ENCODE measurements at places on chromosomes 1 and 21.

DNA sequence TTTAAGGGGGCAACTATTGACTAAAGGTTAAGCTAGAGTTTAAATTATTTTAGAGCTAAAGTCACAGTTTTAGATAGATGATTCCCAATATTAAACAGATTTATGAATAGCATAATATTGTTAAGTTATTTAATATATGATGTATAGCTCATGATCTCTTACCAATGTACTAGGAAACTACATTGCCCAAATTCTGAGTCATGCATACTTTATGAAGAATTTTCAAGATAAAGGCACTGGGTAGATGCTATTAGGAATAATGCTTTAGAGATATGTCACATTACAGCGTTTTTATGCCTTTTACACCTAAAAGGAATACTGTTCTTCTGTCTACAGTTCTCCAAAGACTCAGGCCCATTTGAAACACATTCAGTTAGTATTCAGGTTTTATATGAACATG, 215.1 kb downstream of the NCAM2 start:
- no peak for DNase-seq

- peak; percentile 95 for DNase-seq
Observed at GRCh38 chr1:156676820-156677615, at the start of gene NES. Gene NES (minus strand): TSS chr1:156677407. CDS start chr1:156677264, 143 bp downstream.

GRCh38 chr1:33256221-33256470, 146 bp upstream of the ZNF362 start:
- no peak for DNase-seq

GRCh38 chr1:229152311-229152710, 118.6 kb upstream of the RAB4A start:
- no peak for DNase-seq

DNA sequence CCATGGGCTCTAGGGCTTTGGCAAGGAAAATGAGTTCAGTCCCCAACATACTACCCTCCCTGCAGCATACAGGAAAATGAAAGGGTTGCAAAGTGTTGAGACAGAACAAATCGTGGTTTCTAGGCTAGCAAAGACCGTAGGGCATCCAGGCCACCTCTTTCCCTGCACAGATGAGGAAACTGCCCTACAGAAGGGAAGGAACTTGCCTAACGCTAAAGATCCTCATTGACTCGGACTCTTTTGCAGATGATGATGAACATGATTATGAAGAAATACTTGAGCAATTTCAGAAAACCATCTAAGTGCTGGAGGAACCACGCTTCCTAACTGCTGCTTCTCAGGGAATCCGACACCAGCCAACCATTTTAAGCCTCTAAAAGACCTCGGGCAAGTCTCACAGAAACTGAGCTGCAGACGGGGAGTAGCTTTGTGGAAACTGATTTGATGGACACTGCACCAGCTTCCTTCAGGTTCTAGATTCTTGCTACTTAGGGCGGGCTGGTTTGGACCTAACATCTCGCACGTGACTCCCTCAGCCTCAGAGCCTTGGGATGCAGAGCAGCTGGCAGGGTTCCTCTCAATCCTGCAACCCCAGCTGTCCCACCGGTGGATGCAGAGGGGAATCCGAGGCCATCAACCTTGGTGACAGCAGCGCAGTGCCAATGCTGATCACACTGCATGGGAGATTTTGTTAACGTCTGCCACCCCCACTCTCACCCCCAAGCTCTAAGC, 13.4 kb downstream of the THEMIS2 start:
- DNase-seq = no peak

GRCh38 chr1:56508523-56508983, 70.8 kb downstream of the PLPP3 start:
- DNase-seq = no peak

GRCh38 chr1:26075421-26076144, 8.2 kb upstream of the TRIM63 start:
- no peak for DNase-seq

DNA sequence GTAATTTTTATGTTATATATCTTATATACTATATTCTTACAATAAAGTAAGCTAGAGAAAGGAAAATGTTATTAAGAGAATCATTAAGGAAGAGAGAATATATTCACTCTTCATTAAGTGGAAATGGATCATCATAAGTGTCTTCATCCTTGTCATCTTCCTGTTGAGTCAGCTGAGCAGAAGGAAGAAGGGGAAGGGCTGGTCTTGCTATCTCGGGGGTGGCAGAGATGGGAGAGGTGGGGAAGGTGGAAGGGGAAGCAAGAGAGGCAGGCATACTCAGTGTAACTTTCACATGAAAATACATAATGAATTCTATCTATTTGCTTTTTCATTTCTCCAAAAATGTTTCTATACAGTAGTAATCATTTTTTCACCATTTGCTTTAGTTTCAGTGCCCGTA, 5.1 kb downstream of the DNASE2B start:
- DNase-seq = no peak

Data from neural progenitor cell (in vitro differentiated cells).